Activated CD8-positive, alpha-beta memory T cell treated with anti-CD3 and anti-CD28 coated beads for 48 hours (primary cell): ENCODE measurements at places on chromosomes 4 and X.

DNA sequence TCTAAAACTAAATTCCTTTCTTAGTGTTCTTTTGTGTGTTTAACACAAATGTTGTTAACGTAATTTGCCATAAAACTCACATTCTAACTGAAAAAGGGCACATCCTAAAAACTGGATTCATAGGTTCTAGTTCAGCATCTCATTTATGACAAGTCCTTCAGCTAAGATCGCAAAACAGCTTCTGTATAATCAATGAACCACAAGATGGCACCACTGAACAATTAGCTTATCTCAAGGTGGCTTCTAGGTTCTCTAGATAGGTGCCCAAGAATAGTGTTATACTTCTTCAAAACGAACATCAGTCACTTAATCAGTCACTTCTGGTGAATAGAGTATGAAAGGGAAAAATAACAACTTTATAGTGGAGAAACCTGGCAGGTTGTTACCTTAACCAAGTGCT, 54.3 kb downstream of the NRK start:
- DNase-seq = no peak

- no peak for DNase-seq
These were observed 337 bp downstream of the STIM2 start for GRCh38 chr4:26860922-26861433.

DNA sequence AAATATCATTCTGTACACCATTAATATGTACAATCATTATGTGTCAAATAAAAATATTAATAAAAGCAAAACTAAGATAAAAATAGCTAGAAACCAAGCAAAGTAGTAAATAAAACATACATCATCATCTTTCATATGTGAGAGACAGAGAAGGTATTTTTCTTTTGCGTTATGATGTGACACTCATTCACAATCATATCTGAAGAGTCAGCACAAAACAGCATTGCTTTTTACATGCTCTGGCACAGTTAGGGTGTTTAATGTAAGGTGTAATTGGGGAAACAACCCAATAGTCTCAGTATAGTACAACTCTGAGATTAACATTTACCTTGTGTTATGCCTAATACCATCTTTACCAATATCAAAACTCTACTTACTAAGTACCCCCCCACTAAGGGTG, 376.6 kb downstream of the TMA16 start:
- no peak for DNase-seq

DNA sequence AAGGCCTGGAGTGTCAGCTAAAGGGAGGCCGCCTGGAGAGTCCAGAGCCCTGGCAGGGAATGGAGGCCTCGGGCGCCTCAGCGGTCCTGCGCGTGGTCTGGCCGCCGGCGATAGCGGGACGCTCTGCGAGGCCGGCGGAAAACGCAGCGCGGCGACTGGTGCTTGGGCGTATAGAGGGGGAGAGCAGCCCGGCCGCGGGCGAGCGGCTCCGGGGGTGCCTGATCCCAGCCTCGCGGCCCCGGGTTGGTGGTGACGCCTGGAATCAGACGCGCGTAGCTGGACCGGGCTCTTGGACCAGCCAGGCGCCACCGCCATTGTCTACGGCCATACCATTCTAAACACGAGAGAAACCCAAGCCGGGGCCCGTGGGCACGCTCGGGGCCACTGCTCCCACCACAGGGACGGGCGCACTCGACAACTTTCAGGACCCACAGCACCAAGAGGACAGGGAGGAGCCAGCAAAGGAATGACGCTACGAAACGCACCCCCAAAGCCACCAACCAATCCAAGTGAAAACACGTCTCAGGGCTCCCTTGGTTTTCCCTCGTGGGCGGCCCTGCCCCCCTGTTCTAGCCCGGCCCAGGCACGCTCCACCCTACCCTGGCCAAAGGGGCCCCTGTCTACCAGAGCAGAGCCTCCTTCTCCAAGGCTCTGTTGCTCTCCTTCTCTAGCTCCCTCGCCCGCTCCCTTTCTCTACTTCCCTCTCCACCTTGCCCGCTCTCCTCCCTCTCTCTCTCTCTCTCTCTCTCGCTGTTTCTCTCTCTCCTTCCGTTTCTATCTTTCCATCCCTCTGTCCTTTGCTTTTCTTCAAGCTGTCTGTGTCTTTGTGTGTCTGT, 7.8 kb downstream of the FRG2 start:
- no peak for DNase-seq

GRCh38 chr4:6894086-6894478, 15.5 kb upstream of the TBC1D14 start:
- no peak for DNase-seq
